ENCODE measurements at places on chromosomes 6 and 20.

DNA sequence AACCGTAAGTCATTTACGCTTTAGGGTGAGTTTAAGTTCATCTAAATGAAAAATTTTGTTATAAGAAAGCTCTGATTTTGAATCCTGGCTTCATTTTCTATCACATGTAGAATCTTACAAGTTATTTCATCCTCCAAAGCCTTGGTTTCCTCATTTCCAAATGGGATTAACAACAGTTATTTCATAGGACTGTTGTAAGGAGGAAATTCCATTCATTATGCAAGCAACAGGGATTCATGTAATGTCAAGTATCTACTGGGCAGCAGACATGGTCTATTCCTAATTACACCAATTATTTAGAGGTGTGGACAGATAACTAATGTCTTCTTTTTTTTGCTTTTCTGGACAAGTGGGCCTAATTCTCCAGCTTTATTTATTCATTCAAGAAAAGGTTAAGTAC is 154.0 kb downstream of the PDSS2 start:
- DNase-seq: no peak

GRCh38 chr6:124479991-124480430 is 482.2 kb upstream of the RNF217 start:
- DNase-seq: no peak

DNA sequence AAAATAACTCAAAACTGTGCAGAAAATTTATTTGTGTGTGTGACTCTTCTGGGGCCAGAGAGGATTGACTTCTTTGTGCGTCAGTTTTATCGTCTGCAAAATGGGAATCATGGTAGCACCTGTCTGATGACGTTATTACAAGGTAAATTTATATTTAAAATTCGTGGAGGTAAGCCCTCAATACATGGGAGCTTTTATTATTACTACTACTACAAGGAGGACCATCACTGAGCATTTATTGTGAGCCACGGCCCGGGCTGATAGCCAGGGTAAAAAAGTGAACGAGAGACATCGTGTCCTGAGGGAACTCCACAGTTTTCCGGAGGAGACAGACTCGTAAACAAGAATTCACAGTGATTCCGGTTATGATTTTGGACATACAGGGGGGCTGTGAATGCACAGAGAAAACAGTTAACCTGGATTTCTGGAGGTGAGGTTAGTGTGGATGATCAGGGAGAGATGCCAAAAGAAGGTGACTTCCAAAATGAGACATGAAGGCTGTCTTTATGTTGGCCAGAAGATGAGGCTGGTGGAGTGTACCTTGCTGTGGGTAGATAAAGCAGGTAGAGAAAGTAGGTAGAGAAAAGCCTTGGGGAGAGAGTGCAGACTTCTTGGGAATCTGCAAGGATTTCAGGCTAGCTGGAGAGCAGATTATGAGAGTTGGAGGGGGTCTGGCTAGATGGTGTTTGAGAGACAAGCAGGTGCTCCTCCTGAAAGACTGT is 10.6 kb upstream of the SERINC3 start:
- DNase-seq: no peak

DNA sequence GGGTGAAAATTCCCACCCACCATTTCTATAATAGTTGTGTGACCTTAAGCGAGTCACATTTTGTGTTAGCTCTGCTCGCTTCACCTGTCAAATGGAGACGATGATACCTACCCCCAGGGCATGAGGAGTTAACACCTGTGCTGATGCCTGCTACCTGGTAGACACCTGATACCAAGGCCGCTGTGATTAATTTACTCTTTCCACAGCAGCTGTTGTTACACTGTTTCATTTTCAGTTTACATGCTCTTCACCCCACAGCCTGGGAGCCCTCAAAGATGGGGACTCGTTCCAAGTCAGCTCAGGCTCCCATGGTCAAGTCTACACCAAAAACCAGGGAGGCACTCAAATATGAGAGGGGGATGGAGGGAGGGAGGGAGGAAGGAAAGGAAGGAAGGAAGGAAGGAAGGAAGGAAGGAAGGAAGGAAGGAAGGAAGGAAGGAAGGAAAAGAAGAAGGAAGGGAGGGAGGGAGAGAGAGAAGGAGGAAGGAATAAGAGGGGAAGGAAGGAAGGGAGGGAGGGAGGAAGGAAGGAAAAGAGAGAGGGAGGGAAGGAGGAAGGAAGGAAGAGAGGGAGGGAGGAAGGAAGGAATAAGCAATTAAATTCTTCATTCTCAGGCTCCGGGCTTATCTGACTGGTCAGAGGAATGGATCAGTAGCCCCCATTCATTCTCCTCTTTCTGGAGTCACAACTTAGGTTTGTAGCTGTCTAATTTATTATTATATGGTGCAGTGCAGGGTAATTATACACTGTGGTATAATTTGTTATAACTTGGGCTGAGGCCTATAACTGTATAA is 40.9 kb downstream of the PDYN start:
- DNase-seq: no peak

GRCh38 chr6:38603966-38604365 is 35.8 kb downstream of the BTBD9 start:
- DNase-seq: no peak

DNA sequence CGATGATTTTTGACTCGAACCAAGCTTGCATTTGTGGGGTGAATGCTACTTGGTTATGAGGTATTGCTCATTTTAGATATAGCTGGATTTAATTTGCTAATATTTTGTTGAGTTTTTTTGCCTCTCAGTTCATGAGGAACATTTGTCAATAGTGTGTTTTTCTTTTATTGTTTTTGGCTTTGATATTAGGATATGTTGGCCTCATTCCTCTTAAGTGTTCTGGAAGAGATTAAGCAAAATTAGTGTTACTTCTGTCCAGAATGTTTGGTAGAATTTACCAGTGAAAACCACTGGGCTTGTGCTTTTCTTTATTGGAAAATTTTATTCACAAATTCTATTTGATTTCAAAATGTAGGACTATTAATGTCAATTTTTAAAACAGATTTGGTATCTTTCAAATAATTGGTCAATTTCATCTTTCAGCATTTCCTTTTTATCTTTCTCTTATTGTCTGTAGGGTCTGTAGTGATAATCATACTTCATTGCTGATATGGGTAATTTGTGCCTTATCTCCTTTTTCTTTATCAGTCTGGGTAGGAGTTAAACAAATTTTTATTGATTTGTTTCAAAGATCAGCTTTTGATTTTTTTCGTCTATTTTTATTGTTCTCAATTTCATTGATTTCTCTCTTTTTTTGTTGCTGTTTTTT is 14.1 kb downstream of the AIG1 start:
- DNase-seq: no peak

Measured in HuH-7 (cell line).